ENCODE measurements at places on chromosomes 12 and 14.

DNA sequence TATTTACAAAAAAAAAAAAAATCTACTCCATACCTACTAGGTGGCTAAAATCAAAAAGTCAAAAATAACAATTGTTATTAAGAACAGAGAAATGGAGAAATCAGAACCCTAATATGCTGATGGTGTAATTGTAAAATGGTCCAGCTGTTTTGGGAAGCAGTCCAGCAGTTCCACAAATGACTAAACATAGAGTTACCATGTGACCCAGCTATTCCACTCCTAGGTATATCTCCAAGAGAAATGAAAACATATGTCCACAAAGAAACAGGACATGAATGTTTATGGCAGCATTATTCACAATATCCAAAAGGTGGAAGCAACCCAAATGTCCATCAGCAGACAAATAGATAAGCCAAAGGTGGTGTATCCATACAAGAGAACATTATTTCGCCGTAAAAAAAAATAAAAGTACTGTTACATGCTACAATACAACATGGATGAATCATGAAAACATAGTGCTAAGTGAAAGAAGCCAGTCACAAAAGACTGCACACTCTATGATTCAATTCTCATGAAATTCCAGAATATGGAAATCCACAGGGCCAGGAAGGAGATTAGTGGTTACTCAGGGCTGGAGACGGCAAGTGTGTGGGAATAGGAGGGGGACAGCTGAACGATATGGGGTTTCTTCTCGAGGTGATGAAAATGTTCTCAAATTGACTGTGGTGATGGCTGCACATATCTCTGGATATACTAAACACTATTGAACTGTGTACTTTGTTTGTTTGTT, 9.1 kb upstream of the DPF3 start:
- DNase-seq, result no peak

DNA sequence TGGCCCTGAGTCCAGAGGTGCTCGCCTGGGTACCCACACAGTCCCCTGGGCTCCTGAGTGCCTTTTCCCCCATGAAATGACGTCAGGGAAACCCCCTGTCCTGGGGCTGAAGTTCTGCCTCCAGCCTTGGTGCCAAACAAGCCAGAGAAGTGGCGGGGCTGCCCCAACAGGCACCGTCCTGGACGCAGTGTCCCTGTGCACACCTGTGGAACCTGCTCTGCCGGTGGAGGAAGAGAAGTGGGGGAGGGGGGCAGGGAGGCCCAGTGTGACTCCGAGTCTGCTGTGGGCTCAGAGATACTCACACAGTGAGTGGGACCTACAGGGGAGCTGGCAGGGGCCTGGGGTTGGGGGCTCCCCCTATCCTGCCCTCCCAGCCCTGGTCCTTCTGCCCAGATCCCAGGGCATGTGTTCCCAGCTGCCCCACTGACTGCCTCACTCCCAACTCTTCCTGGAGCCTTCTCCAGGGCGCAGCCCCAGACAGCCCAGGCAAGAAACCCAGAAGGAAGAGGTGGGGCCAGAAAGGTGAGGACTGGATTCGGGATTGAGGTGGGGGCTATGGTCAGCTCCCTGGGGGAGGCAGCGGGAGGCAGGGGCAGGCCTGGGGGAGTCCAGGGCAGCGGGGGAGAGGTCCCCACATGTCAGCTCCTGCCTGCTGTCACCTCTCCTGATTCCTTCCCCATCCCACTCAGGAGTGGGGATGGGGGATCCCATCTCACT, 24.7 kb downstream of the CCDC85C start:
- no peak for DNase-seq

GRCh38 chr12:29054858-29055663, 94.0 kb upstream of the FAR2 start:
- no peak for DNase-seq

GRCh38 chr12:103996595-103996994, 30.9 kb downstream of the TDG start:
- no peak for DNase-seq

DNA sequence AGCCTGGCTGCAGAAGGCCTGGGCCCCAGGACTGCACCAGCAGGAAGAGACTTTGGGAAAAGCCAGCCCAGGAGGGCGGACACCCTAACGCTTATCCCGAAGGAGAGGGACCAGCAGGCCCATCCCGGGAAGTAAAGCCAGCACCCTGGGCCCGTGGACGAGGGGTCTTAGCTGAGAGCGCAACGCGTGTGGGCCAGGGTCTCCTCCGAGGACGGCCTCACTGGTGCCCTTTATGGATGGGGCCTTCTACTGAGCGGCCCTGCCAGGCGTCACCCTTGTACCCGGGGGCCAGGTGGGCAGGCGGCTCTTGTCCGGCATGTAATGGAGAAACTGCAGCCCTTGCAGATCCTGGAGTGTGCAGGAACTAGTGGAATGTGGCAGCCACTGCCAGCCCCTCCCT, 14.1 kb downstream of the TEDC1 start:
- no peak for DNase-seq

GRCh38 chr12:53677800-53678148, 1.9 kb upstream of the ATP5MC2 start:
- DNase-seq, result no peak

- no peak for DNase-seq
Measured at GRCh38 chr12:81610955-81611889, 147.9 kb downstream of the PPFIA2 start.

GRCh38 chr12:66296176-66296683, 6.1 kb upstream of the HELB start:
- DNase-seq, result no peak

DNA sequence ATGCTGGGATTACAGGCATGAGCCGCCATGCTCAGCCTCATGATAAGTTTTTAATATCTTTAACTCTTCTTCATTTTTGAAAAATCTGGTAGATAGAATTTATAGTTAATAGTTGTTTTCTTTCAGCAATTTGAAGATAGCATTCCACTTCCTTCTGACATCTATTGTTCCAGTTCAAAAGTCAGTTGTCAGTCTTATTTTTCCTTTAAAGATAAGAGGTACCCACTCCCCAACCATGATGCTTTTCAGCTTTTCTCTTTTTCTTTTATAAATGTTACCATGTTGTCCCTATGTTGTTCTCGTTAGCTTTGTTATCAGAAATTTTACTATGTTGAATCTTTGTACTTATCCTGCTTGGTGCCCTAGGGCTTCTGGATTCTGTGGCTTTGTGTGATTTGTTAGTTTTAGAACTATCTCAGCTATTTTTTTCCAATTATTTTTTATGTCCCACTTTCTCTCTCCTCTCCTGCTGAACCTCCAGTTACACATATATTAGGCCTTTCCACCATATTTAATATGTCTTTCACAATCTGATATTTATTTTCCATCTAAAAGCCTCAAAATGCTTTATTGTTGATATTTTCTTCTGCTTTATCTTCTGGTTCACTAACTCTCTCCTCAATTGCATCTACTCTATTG, 181.6 kb upstream of the FOXN3 start:
- no peak for DNase-seq

DNA sequence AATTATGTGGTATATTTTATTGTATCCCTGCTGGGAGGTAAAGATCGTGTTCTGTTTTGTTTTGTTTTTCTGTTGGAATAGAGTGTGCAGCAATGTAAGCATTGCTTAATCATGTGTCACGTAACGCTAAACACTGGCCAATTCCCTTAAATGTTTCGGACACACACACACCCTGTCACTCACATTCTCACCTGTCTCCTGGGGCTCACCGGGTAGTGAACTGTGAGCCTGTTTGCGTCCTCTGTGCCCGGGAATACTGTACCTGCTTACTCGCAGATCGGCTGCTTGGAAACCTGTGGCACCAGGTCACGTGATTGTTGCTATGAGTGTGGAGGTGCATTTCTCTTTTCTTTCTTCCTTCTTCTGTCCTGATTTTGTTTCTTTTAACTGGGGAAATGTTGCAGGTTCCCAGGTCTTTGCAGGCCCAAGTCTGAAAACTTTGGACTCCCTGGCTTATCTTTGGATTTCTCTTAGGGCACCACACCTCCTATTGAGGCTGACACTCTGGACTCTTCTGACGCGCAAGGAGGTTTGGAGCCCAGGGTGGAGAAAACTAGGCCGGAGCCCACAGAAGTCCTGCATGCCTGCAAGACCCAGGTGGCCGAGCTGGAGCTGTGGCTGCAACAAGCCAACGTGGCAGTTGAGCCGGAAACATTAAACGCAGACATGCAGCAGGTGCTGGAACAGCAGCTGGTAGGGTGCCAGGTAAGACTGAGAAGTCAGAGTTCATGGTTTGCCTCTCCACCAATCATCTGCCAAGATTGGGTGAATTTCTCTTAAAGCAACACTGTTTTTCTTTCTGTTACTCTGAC, 181.1 kb downstream of the ESR2 start:
- DNase-seq, result no peak

- DNase-seq, result no peak
Measured at GRCh38 chr12:131829791-131830334, 1.7 kb downstream of the MMP17 start.

DNA sequence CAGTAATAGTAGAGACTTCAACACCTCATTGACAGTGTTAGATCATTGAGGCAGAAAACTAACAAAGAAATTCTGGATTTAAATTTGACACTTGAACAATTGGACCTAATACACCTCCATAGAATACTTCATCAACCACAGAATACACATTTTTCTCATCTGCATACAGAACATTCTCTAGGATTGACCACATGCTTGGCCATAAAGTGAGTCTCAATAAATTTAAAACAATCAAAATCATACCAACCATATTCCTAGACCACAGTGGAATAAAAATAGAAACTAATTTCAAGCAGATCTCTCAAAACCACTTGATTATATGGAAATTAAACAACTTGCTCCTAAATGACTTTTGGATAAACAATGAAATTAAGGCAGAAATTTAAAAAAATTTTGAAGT, 82.3 kb downstream of the SLC38A4 start:
- no peak for DNase-seq

DNA sequence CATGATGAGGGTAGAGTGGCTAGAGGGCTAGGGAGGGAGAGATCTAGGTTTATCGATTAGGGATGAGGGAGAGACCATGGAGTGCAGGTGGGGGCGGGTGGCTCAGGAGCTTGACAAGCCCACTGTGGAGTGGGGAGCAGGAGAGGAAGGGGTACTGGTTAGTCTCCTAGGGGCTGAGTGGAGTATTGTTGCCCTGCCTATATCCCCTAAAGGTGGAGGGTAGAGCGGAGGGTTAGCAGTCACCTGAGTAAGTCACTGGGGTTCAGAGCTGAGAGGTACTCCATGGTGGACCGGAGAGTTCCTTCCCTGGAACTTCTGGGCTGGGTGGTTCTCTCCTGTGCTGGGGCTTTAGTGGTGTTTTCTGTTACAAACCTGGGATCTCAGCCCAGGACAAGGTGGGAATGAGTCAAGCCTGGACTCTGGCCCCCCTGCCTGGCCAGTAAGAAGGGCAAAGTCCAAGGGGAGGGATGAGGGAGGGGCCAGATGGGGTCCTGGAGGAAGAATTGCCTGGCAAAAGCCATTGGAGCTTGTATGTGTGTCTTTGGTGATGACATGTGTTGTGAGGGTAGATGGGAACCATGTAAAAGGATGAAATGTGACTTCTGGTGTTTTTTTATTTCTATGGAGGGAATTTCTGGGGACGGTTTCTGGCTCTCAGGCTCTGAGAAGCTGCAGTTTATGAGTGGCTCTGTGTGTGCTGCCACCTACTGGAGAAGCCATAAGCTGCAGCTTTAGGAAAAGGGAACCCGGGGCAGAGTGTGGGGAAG, at the start of gene CIDEB:
CIDEB (minus strand) TSS at position 403 of the 767 bp plus-strand sequence; CDS start at position 284, 119 bp downstream.
- DNase-seq, result no peak

DNA sequence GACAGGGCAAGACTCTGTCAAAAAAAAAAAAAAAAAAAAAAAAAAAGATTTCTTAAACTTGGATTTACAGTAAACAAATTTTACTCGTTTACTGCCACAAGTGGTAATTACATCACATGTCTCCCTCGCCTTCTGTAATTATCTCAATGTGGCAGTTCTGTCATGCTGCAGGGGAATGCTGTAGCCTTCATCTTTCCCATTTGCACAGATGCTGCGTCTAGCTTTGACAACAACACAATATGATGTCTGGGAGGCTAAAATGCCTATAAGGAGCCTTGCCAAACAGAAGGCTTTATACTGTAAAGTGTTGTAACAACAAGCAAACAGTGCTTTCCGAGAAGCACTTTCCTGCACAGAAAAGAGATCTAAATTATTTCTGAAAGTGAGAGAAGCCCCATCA, 48.7 kb downstream of the ESR2 start:
- DNase-seq, result no peak

GRCh38 chr14:82113007-82113406, 579.4 kb upstream of the SEL1L start:
- no peak for DNase-seq

DNA sequence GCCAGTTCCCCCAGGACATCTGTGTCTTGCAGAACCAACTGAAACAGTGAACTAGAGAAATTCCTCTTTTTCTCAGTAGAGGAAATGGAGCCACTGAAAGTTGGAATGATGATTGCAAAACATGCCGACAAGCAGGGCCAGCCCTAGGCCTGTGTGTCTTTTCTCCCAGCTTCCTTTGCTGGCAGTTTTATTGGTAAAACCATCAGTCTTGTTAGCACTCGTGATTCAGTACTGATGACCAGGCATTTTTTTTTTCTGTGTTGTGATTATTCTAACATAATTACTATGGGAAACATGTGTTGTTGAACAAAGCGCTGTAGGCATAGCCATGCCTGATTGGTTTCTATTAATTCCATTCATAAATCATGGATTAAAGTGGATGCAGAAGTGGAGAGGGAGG, 620.7 kb downstream of the AACS start:
- DNase-seq, result no peak

DNA sequence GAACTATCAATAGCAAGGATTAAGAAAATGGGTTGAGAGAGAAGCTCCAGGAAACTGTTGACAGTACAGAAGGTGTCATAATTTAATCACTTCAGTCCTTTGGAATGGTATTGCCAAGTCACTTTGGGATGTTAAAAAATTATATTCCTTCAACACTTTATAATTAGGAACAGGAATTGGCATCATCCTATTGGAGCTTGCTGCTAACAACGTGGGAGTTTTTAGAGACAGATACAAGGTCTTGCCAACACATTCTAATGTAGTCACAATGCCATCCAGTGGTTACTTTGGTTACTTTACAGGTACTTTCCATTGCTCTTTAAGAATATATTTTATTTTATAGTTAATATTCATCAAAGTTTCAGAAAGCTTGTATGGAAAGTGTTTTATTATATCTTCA, 310.1 kb downstream of the SYT1 start:
- no peak for DNase-seq
